OCI-LY7 (cell line): ENCODE measurements at places on chromosomes 7 and 10.

DNA sequence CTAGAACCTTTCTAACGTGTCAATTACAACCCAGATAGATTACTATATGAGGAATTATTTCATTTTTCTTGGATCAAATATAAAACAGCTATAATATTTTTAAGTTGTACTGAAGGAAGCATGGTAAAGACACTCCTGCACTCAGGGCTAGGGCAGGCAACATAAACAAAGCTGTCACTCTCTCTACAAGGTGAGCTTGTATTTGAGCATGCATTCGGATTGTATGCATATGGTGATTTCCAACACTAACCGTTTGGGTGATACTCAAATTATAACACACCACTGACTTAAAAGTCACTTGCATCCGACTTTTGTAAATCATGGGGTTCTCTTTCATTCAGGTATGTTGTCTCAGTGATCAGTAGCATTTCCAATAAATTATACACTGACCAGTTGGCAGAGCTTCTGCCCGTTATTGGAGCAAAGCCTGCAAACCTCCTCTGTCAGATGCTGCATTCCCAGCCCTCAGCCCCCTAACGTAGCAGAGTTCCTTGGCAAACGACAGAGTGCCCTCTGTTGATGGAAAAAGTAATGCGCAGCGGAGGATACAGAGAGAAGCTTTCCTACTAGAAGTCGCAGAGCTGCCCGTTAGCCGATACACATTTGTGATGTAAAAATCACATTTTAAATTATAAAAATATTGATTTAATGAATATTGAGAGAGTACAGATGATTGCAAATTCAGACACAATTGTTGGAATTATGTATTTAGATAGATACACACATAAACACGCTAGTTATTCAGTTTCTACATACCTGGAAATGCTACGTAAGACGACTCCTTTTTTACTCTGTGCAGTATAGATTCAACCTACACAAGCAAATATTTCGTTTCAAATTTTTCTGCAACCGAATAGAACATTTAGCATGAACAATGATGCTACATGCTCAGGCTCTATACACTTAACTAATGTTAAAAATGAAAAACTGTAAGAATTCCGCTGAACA lies 173.9 kb upstream of the SP4 start:
- peak; percentile 21 for DNase-seq

DNA sequence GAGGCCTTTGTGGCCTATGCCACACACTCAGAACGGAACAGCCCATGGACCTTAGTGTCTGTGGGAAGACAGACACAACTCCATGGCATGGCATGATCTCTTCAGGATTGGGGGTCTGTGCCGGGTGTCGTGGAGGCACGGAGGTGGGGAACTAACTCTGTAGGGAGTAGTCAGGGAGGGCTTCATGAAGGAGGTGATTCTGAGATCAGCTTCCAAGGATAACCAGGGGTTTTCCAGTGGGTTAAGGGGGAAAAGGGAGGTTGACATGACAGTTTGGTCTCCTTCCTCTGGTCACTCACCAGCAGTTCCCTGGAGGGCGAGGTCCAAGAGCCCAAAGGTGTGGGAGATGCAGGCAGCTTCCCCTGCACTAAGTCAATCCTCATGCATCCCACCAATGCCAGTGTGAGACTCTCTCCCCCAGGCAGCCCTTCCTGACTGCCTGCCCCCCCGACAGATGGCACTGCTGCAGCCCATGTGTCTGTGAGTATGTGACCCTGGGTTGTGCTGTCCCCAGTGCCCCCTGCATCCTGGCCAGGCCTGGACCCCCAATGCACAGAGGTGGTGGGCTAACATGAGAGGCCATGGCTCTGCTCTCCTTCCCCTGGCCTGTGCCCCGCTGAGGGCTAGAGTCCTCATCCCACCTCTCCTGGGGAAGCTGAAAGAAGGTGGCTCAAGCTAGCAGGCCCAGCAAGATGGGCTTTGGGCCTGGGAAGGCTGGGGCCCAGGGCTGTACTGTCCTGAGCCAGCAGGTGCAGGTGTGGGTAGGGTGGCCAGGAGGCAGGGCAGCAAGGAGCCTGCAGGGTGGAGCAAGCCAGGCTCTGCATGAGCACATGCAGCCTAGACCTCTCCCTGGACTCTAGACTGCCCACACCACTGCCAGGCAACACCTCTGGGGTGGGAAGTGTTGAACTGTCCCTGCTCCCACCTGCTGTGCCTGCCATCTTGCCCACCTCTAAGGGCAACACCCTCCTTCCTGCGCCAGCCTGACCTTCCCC lies 39.7 kb downstream of the RASGEF1A start:
- DNase-seq = no peak

DNA sequence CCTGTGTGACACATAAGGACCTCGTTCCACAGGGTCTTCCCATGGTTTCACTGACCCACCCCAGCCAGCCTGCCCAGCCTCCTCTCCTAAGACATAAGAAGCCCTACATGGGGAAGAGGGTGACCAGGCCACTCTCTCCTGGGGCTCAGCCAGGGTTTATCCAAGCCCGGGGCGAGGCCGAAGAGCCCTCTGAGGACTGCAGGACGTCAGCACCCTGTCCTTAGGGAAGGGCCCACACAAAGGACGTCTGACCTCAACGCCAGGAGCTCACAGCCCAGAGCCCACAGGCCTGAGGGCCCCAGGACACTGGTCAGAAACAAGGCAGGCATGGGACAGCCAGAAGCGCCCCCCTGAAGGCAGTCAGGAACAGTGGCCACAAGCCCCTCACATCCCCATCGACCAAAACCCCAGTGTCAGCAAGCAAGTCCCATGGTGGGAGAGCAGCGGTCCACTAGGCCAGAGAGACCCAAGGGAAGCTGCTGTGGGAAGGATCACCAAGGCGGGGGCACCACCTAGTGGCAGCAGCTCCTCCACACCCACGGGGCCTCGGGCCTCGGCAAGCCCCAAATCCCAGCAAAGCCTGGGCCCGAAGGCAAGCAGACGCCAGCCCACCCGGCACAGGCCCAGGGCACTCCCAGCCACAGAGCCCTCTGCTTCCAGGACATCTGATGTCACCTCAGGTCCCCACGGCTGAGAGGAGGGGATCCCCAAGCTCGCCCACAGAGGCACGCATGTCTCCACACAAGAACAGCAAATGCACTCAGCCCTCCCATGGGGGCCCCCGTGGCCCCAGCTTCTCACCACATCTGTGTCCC lies 23.4 kb downstream of the MAD1L1 start:
- peak; percentile 67 for DNase-seq

DNA sequence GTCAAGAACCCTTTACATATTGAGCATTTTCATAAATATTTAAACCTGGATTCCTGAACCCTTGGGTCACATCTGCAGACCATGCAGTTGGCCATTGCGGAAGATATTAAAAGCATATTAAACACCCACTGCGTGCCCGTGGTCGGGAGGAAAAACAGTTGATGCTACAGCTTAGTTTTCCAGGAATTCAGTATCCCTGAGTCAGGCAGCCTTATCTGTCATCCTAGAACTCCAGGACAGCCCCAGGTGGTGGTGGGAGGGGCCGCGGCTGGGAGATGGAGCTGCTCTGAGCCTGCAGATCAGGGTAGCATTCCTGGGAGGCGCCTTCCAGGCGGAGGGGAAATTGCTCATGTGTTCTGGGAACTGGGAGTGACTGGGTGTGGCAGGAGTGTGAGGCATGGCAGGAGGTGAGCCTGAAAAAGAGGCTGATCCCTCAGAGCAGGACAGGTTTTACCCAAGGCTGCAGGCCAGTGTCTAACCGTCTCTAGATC lies 222.9 kb upstream of the SH2B2 start:
- DNase-seq = no peak

DNA sequence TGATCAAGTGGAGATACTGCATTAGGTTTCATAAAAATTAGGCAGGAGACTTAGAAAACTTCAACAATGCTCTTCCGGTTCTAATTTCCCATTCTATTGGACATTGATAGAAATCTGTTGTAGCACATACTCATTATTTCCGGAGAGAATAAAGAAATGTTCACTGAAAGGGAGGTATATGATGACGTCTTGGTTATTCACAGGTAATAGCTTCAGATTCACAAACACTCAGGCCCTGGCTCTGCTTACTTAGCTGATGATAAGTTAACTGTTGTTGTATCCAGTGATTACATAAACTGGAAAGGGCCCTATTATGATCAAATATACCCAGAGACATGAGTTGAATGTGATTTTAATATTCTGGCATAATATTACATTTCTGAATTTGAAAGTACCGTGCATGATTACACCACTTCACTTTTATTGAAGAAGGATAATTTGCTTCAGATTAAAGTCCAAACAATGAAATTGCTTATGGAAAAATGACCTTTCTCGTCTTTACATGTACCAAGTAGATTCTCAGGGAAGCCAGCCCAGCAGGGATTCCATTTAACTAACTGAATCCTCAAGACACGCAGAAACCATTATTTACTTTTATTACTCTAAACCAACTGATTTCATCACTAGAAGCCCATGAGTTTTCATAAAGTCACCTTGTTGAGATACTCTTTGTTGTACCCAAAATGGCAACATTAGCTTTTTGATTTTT lies 288.0 kb upstream of the PITRM1 start:
- no peak for DNase-seq

DNA sequence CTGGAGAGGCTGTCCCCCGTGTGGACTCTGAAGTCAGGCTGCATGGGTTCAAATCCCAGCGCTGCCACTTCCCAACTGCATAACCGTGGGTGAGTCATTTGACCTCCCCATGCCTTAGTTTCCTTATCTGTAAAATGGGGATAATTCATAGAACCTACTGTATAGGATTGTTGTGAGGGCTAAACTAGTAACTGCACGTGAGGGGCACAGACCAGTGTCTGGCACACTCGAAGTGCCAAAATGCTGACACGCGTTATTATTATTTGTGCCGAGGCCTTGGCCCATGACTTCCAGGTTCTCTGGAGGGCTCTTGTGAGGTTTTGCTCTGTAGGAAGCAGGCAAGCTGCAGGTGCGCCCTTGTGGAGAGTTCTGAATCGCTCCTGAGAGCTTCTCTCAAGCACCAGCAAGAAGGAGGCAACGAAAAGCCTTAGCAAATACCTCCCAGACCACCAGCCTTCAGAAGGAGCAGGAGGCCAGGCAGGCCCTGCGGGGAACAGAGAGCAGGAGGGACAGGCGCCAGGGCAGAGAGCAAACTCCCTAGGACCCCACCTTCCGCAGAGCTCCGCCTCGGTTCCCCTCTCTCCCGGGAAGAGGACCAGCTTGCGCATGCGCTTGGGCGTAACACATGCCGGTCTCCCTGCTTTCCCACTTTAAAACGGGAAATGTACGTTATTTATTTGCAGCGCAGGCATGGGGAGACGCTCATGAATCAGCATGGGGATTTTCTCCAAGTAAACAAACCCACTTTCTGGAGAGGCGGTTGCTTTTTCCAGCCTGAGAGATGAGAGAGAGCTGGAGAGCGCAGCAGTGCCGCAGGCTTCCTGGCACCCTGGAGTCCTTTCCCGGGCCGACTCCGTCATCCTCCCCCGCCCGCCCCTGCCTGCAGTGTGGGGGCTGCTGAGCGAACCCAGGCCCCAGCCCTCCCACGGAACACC lies 39.6 kb downstream of the SORCS3 start:
- no peak for DNase-seq

DNA sequence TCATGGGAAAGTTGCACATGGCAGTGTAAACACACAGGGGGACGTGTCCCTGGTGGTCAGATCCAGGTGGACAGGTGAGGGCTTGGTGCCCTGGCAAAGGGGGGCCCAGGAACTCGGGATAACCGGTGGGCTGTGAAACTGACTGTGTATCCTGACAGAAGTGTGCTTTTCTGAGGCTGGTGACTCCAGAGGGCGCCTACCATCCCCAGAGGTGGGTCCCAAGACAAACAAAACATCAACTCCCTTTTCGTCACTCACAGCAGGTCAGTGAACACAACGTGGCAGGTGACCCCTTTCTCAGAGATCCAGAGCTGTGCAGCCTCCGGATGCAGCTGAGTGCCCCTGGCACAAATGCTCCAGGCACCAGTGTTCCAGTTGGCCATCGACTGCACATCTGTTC lies 56.0 kb upstream of the DDC start:
- no peak for DNase-seq

DNA sequence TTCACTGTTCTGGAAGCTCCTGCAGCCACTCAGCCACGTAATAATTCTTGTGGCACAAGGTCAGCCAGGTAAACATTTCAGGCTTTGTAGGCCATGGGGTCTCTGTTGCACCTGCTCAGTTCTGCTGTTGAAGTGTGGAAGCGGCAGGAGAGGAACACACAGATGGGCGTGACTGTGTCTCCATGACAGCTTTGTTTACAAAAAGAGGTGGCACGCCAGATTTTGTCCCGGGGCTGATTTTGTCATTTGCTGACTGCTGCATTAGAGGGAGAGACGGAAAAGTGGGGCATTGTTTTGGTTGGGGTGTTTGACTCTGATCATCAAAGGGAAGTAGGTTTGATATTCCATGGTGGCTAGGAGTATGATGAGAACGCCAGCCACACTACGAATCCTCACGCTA lies 103.1 kb downstream of the PRKAG2 start:
- no peak for DNase-seq

- DNase-seq = no peak
These were observed 91.7 kb downstream of the SORCS1 start for GRCh38 chr10:107072786-107073185.

DNA sequence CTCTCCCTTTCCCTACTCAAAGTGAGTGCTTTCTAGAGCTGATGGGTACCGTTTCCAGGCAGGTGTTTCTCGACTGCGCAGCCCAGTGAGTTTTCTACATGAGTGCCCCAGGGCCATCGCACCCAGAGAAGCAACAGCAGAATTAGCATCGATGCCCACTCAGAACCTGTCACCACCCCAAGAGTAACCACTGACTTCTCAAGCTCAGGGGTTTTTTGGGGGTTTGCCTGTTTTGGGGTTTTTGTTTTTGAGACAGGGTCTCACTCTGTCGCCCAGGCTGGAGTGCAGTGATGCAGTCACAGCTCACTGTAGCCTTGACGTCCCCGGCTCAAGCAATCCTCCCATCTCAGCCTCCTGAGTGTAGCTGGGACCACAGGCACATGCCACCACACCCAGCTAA lies 25.7 kb downstream of the SNX8 start:
- DNase-seq = peak; percentile 73

- no peak for DNase-seq
These were observed 3.5 kb downstream of the UNCX start for GRCh38 chr7:1236132-1236661.

- no peak for DNase-seq
These were observed 48.5 kb downstream of the RASGEF1A start for GRCh38 chr10:43218206-43218950.

GRCh38 chr7:81029511-81029910 lies 110.7 kb upstream of the SEMA3C start:
- DNase-seq = no peak

GRCh38 chr7:103542470-103542869 lies 96.5 kb upstream of the SLC26A5 start:
- DNase-seq = no peak

- DNase-seq = no peak
These were observed 1.6 kb upstream of the SAMD9 start for GRCh38 chr7:93119191-93119905.
